ENCODE measurements at places on chromosomes 16 and 17. TPM values are rescaled to one million over a fixed set of nuclear protein-coding genes. Genes with fewer than 3 reads are reported as not detected.

Gene XAF1
- polyA plus RNA-seq = 12.8 TPM

Gene TOM1L1
- 14.2 TPM for polyA plus RNA-seq

GRCh38 chr16:65655802-65656201 is 533.9 kb upstream of the CDH11 start:
- no peaks in the 10 kb centered on the region for H3K4me1 ChIP-seq
- DNase-seq = no peak
- no peaks in the 10 kb centered on the region for H3K36me3 ChIP-seq
- H3K4me3 ChIP-seq = no peak overlapping the region

Gene MARVELD3
- polyA plus RNA-seq = 11.6 TPM

- H3K27ac ChIP-seq = no peak overlapping the region
- peaks cover 12% of the 10 kb centered on the region for H3K4me1 ChIP-seq
- no peaks in the 10 kb centered on the region for H3K27me3 ChIP-seq
- DNase-seq = no peak
- H3K36me3 ChIP-seq = no peaks in the 10 kb centered on the region
Observed at GRCh38 chr16:67801883-67802282, 4.5 kb downstream of the RANBP10 start.

GRCh38 chr17:52134641-52135040 is 23.9 kb downstream of the CA10 start:
- H3K4me3 ChIP-seq = no peak overlapping the region
- no peaks in the 10 kb centered on the region for H3K4me1 ChIP-seq
- H3K27ac ChIP-seq = no peak overlapping the region
- H3K27me3 ChIP-seq = no peaks in the 10 kb centered on the region
- DNase-seq = no peak

DNA sequence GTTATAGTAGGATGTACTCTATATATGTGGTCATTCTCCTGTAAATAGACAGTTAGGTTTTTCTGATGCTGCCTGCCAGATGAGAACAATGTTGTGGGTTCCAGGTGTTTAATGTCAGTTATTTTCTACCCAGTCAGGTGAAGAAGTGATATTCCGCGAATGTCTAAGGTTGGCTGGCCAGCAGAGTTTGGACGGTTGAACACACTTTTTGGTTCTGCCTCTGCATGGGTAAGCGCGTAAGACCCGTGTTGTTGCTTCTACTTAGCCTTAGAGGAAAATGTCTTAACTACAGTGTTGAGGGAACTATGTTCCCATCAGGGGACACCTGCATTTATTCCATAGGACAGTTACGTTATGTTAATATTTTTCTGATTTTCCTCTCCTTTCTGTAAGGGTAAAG is 162.6 kb downstream of the MAP2K6 start:
- H3K27me3 ChIP-seq = no peaks in the 10 kb centered on the region
- H3K27ac ChIP-seq = no peak overlapping the region
- H3K4me1 ChIP-seq = no peaks in the 10 kb centered on the region
- no peak for DNase-seq

GRCh38 chr16:64234200-64234599 is 887.7 kb downstream of the CDH11 start:
- no peaks in the 10 kb centered on the region for H3K27me3 ChIP-seq
- H3K4me1 ChIP-seq = no peaks in the 10 kb centered on the region
- DNase-seq = no peak
- H3K36me3 ChIP-seq = no peaks in the 10 kb centered on the region
- no peak overlapping the region for H3K27ac ChIP-seq
- H3K4me3 ChIP-seq = no peak overlapping the region

Gene USP6
- polyA plus RNA-seq = 0.09 TPM

- DNase-seq = no peak
- no peaks in the 10 kb centered on the region for H3K36me3 ChIP-seq
- H3K27ac ChIP-seq = no peak overlapping the region
- no peak overlapping the region for H3K4me3 ChIP-seq
Observed at GRCh38 chr16:88781140-88782077, 3.6 kb downstream of the PIEZO1 start.

DNA sequence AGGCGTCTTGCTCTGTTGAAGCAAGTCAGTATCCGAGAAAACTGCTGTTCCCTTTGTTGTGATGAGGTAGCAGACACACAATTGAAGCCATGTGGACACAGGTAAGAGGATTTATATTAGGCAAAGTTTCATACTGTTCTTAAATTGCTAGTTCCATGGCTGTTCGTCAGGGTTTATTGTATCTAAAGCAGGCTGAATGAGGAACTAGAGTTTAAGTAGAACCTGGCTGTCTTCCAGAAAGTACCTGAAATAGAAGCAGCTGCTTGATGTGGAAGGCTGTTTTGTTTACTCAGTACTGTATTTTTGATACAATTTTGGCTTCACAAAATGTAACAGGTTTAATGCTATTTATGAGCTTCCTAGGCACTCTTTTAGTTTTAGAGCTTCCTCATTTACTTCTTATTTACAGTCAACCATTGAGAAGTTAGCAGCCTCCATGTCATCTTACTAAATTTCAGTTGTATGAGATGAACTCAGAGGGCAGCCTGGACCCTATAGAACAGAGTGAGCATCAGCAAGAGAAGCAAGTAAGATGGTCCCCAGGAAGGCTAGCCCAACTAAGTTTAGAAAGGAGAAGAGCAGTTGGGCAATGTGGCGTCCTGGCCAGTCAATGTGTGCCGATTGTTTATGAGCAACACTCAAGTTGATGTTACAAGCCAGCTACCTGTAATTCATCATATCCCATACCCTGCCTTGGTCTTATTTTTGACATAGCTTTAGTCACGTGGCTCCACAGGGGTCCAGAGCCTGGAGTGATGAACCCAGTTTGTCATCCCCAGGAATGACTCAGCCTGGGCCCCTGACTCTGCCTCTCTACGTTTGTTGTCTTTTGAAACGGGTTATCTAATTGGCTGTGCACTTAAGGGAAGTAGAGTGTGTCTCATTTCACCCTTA is 9.7 kb upstream of the ARL2BP start:
- H3K36me3 ChIP-seq = peaks cover 3% of the 10 kb centered on the region
- no peak overlapping the region for H3K4me3 ChIP-seq
- H3K27ac ChIP-seq = peak overlapping the region; percentile 51
- DNase-seq = no peak
- no peaks in the 10 kb centered on the region for H3K27me3 ChIP-seq

GRCh38 chr16:87326151-87326571 is 9.0 kb upstream of the C16orf95 start:
- no peak overlapping the region for H3K4me3 ChIP-seq
- no peaks in the 10 kb centered on the region for H3K27me3 ChIP-seq
- H3K36me3 ChIP-seq = peaks cover 20% of the 10 kb centered on the region

DNA sequence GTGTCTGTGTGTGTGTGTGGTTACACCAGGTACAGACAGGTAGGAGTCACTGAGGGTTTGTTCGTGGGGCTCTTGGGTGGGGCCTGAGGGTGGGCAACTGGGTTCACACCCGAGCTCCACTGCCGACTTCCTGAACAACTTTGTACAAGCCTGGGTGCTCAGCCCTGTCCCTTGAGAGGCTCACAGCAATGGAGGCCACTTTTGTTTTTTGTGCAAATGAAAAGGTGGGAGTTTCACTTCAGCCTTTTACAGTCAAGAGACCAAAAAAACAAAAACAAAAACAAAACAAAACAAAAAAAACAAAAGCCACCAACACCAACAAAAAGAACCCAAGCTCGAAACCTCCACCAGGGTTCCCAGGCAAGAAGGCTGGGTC is 2.4 kb downstream of the RHBDF2 start:
- peaks cover 38% of the 10 kb centered on the region for H3K4me1 ChIP-seq
- peak overlapping the region; percentile 92 for H3K4me3 ChIP-seq
- no peaks in the 10 kb centered on the region for H3K36me3 ChIP-seq
- DNase-seq = no peak

DNA sequence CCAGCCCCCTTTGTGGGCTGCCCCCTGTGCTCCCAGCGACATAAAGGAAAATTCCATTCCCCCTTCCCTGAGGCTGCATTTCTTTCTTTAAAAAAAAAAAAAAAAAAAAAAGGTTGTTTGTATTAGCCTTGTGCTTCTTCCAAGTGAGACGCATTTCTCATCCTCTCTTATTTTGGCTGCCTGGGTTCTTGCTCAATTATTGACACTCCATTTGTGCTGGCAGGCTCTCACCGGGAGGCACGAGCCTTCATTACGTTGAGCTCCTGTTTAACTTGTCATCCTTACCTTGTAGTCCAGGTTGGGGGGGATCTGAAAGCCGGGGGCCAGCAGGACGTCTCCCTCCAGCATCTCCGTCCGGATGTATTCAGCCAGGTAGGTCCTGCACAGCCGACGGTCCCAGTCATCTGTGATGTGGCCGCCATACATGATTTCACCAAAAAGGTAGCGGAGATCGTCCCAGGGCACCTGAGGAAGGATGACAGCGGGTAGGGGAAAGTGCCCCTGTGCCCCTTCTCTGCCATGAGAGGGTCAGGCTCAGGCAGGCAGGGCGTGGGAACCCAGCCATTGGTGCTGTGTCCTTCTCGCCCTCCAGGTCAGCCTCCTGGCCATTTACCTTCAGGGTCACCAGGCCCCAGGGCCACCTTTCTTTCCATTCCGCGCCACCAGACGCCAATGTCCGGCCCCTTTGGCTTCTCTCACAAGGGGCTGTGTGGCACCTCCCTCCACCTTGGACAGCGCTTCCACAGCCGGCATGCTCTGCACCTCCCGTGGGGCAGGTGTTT is 50.6 kb downstream of the PGS1 start:
- no peaks in the 10 kb centered on the region for H3K27me3 ChIP-seq
- H3K36me3 ChIP-seq = peaks cover 2% of the 10 kb centered on the region
- no peak for DNase-seq
- H3K27ac ChIP-seq = no peak overlapping the region
- no peaks in the 10 kb centered on the region for H3K4me1 ChIP-seq

DNA sequence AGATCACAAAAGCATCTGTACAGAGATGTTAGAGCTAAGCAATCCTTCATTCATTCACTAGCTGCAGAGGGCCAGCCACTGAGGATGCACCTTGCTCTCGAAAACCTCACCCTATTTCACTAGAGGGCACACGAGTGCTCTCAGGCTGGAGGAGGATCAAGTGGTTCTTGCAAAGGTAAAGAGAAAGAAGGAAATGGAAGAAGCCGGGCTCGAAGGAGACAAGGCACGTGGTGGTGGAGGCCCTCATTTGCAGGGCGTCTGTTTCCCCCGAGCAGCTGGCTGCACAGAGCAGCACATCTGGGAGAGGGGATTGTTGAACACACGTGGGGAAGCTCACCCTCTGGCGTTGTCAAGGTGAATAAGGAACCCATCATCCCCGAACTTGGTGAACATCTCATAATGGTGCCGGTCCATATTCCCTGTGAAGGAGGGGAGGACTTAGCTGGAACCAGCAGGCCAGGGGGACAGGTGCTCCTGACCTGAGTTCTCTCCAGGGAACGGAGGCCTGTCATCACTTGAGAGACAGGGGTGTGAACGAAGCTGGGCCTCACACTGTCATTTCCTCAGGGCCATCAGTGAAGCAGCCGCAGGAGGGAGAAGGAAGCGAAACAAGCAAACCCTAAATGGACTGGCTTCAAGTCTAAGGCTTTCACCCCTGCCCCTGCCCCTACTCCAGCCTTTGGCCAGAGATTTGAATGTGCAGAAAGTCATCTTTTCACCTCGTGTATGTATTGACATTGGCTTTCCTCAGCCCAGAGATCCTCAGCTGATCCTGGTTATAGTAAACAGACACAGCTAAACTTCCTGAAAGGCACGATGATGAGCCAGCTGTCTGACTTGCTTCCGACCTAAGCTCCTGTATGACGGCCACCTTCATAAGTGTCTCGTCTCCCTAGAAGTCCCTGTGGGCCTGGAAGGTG is 27.6 kb downstream of the PRKAR1A start:
- no peaks in the 10 kb centered on the region for H3K36me3 ChIP-seq
- no peak for DNase-seq
- no peaks in the 10 kb centered on the region for H3K27me3 ChIP-seq
- no peaks in the 10 kb centered on the region for H3K4me1 ChIP-seq
- no peak overlapping the region for H3K4me3 ChIP-seq

Gene ZMYND15
- polyA plus RNA-seq = 3.0 TPM

Gene RBFOX1
- 0.15 TPM for polyA plus RNA-seq

DNA sequence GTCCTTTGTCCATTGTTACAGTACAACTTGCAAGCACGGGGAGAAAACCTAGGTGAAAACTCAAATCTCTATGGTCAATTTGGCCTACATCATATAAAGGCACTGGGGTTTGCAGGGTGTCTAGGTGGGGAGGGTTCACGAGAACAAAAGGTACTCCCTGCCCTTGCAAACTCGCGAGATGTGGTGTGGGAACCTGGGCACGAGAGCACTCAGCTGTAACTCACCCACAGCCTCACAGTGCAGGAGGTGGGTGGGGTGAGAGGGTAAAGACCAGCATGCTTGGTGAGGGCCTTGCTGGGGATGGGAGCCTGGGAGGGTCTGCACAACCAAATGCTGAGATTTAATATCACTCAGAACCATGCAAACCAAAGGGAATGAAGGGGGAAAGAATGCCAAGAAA is 18.4 kb upstream of the ZNF594 start:
- no peaks in the 10 kb centered on the region for H3K36me3 ChIP-seq
- H3K4me3 ChIP-seq = no peak overlapping the region
- no peaks in the 10 kb centered on the region for H3K27me3 ChIP-seq
- H3K4me1 ChIP-seq = no peaks in the 10 kb centered on the region
- H3K27ac ChIP-seq = no peak overlapping the region
- no peak for DNase-seq

- H3K27me3 ChIP-seq = no peaks in the 10 kb centered on the region
- no peaks in the 10 kb centered on the region for H3K4me1 ChIP-seq
- no peak overlapping the region for H3K4me3 ChIP-seq
- no peaks in the 10 kb centered on the region for H3K36me3 ChIP-seq
- no peak for DNase-seq
- no peak overlapping the region for H3K27ac ChIP-seq
Observed at GRCh38 chr16:60404401-60404800, 1631.8 kb downstream of the CDH8 start.

DNA sequence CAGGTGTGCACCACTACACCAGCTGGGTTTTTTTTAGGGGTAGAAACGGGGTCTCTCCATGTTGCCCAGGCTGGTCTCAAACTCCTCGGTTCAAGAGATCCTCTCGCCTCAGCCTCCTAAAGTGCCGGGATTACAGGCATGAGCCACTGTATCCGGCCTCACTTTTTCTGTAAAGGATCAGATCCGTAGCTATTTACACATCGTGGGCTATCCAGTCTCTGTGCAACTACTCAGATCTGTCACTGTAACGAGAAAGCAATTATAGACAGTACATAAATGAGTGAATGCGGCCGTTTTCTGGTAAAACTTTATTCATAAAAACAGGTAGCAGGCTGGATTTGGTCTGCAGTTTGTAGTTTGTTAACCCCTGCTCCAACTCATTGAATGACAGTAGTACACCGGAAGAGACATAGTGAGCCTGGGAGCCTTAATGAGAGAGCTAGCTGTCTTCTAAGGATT is 44.5 kb downstream of the VMP1 start:
- no peaks in the 10 kb centered on the region for H3K36me3 ChIP-seq
- no peaks in the 10 kb centered on the region for H3K27me3 ChIP-seq
- H3K4me3 ChIP-seq = no peak overlapping the region
- DNase-seq = no peak
- peaks cover 39% of the 10 kb centered on the region for H3K4me1 ChIP-seq

Gene MYH3
- 13.5 TPM for polyA plus RNA-seq

- no peak overlapping the region for H3K4me3 ChIP-seq
- H3K4me1 ChIP-seq = no peaks in the 10 kb centered on the region
- peaks cover 12% of the 10 kb centered on the region for H3K36me3 ChIP-seq
- H3K27ac ChIP-seq = no peak overlapping the region
Observed at GRCh38 chr17:37446027-37446426, 39.3 kb downstream of the TADA2A start.

Measured in pancreas (tissue), 10 donors.